ENCODE measurements at places on chromosomes 7 and 10.

DNA sequence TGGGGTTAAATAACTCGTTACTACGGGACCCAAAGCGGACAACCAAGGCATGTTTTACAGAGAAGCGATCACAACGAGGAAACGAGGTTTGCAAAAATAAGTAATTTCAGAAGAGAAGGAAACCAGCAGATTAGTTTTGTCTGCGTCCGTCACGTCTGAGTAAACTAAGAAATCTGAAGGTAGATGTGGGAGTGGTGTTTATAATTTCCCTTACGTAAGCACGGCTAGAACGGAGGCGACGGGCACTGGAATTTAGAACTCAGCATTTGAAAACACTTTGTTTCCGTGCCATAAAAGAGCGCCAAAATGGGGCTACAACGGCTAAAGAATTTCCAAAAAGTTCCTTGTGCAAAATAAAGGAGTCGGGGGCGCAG lies 718 bp upstream of the UMAD1 start:
- no peak for DNase-seq

DNA sequence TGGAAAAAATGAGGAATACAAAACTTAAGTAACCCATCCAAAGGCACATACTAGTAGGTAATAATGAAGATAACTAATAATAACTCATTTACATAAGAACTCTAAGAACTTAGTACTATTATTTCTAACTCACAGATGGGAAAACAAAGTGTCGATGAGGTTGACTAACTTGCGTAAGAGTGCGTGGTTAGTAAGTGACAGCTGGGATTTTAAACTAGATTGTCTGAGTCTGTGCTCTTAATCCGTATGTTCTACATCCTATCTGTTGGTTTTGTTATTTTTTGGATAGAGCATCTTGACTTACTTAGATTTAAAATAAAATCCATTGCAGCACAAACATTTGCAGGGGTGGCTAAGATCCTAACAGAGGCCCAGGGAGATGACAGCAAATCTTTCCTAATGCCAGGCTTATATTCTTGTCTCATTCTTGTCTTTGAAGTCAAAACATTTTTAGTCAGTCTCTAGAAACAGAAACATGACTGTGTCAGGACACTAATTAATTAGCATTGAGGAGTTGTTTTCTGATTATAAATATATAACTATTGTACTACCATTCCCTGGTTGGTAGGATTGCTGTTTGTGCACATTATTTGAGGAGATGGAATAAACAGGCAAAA lies 11.7 kb downstream of the RPA3 start:
- DNase-seq = no peak

DNA sequence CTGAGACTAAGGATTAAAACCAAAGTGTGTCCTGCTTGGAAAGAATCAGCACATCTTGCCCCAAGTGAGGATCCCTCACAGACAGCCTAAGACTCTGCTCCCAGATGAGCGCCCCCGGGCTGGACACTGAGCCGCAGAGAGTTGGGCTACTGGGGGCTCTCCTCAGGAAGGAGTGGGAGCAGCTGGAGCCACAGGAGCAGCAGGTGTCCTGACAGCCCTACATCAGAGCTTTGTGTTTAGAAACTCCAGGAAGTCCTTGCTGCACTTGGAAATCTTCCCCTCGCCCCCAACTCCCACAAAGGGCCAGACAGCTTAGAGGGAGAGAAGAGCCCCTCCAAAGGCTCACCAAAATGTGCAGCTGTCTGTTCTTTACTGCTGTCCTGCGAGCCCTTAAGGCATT lies 172.2 kb downstream of the HERPUD2 start:
- DNase-seq = no peak

DNA sequence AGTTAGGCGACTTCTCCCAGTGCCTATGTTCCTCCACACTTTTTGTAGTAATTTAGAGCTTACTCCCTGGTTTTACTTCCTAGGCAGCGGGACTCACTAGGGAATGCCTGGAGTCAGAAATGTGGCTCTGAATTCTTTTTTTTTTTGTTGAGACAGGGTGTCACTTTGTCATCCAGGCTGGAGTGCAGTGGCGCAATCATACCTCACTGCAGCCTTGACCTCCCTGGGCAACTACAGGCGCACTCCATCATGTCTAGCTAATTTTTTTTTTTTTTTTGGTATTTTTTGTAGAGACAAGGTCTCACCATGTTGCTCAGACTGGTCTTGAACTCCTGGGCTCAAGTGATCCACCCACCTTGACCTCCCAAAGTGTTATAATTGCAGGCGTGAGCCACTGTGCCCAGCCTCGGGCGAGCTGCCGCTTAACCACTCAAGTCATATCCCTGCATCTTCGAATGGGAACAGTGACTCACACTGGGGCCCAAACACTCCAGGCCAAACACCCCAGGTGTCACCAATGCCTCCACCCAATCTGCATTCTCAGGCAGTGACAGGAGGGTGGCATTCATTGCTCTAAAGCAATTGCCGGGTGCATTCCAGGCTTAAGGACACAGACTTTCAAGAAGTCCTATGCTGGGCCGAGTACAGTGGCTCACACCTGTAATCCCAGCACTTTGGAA lies 19.6 kb downstream of the RGS10 start:
- no peak for DNase-seq

DNA sequence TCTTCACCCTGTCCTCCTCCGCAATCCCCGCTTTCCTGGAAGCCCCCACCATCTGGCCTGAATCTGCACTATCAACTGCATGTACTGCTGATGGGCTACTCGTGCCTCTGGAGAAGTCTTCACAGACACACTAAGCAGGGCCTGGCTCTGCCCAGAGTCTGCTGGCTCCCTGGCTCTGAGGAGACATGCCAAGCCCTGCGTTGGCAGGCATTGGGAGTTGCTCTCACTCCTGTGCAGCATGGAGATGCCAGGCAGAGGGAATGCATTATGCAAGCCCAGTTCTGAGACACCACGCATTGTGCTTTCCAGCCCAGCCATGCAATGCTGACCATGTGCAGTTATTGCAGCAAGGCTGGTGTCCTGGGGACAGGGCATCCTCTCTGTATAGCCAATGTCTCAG lies 314.6 kb downstream of the CXCL12 start:
- no peak for DNase-seq

- no peak for DNase-seq
Measured at GRCh38 chr7:152905949-152906348, 146.4 kb downstream of the ACTR3B start.

- peak; percentile 30 for DNase-seq
Measured at GRCh38 chr7:157437519-157438061, 100.8 kb downstream of the DNAJB6 start.

DNA sequence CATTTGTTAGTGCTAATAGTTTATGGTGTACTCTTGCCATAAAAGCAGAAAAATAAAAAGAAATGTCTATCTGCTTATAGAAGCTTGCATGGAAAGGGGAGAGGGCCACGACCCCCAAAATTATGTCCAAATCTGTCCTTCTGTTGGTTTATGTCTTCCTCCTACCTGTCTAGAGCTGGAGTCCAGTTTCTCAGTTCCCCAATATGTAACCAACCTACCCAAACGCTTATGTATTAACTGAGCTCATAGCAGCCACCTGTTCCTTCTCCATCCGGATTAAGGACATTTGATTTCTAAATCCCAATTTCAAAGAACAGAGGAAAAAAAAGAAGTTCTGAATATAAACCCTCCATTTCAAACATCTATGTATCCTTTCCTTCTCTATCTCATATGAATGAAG lies 30.3 kb upstream of the TPK1 start:
- no peak for DNase-seq

- no peak for DNase-seq
Measured at GRCh38 chr10:90921906-90922305, 1.0 kb upstream of the ANKRD1 start.

DNA sequence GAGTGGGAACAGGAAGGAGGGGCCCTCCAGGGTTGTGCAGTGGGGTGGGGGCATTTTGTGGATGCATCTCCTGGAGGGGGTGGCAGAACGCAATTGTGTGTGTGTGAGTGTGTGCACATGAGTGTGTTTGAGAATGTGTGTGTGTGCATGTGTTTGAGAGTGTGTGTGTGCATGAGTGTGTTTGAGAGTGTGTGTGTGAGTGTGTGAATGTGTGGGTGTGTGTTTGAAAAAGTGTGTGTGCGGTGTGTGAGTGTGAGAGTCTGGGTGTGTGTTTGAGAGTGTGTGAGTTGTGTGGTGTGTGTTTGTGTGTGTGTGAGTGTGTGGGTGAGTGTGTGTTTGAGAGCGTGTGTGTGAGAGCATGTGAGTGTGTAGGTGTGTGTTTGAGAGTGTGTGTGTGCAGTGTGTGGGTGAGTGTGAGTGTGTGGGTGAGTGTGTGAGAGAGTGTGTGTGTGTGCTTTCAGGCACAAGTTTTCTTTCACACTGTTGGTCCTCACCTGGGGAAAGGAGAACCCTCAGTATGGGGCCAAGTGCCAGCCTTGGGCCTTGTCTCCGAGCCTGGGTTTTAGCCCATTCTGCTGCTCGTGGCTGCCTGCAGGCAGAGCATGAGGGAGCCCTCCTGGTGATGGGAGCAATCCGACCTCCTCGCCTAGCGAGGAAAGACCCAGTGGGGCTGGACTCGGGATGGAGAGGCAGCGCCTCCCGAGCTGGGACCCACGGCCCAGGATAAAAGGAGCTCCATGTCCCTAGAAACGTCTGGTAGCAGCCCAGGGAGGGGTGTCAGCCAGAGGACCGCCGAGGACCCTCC lies 35.6 kb downstream of the CDH23 start:
- no peak for DNase-seq

DNA sequence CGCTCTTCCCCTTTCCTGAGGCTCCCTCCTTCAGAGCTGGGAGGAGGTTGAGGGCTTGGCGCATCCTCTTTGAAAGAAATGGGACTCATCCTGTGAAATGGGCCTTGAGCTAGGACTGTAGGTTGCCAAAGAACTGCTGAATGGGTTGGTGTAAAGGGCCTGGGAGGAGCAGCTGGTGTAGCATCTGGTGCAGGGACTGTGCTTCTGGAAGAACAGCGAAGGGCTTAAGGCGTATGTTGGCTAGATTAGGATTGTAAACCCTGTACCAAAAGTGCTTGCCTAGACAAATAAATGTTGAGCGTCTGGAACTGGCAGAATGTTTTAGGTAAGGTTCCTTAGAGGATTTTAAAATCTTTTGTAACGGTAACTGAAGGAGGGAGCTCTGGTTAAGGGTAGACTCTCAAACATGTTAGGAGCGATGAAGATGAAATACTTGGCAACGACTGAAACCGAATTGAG lies 563 bp downstream of the STAM start:
- DNase-seq = no peak

GRCh38 chr10:1156921-1157614 lies 100.9 kb downstream of the WDR37 start:
- no peak for DNase-seq

DNA sequence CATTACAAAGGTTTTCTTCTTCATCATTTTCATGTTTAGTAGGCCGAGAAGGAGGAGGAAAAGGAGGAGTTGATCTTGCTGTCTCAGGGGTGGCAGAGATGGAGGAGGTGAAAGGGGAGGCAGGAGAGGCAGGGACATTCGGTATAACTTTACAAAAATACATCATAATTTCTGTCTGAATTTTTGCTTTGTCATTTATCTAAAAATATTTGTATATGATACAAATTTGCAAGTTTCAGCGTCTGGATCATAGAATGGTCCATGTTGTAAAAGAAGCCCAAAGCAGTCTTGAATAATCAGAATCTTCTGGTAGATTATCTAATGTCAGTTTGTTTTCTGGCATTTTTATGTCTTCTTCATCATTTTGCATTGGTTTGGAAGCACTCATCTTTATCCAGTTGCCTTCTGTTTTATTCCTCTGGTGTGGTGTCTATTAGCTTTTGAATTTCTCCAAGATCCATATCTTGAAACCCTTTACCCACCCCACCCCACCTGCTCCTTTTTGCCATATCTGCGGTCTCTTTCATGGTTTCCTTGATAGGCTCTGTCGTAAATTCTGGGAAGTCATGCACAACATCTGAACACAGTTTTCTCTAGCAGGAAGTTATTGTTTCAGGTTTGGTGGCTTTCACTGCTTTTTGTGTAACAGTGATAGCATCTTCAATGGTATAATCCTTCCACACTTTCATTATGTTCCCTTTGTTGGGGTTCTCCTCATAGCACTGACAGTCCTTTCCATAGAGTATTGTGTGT lies 95.0 kb downstream of the ST7 start:
- DNase-seq = no peak

GRCh38 chr7:732094-732541 lies 5.0 kb upstream of the PRKAR1B start:
- peak; percentile 76 for DNase-seq

DNA sequence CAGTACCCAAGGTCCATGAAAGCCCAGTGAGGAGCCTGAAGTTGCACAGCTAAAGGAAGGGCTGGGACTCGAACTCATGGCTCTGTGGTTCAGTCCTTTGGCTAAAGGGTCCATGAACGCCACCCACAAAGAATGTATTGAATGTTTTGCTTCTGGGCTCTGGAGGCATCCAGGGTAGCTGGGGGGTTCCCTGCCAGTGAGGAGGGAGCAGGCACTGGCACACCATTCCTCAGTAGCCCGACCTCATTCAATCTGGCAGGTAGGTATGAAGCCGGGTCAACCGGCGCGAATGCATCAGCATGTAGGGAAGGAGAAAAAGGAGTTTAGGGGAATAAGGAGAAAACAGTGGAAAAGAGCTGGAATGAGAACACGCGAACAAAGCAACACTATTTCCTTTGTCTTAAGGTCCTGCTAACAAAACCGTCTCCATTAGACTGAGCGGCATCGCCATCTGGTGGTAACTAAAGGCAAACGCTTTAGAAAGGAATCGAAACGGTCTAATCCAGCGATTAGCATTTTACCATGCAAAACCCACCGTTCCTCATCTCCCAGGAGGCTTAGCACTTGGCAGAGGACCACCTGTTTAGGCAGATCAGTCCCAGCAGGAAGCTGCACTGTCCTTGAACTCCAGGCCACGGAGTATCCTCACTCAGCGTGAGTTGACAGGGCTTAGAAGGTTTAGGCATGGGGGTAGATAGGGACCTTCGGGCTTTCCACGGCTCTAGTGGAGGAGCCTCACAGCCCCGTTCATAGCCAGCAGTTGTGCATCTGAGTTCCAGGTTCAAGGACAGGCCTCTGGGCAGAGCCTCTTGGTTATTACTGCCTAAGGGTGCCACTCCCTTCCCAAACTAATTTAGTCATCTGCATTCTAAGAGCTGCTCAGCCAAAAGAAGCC lies 122.8 kb downstream of the UBE2H start:
- no peak for DNase-seq

- DNase-seq = no peak
Measured at GRCh38 chr7:147311336-147311735, 1194.7 kb downstream of the CNTNAP2 start.

DNA sequence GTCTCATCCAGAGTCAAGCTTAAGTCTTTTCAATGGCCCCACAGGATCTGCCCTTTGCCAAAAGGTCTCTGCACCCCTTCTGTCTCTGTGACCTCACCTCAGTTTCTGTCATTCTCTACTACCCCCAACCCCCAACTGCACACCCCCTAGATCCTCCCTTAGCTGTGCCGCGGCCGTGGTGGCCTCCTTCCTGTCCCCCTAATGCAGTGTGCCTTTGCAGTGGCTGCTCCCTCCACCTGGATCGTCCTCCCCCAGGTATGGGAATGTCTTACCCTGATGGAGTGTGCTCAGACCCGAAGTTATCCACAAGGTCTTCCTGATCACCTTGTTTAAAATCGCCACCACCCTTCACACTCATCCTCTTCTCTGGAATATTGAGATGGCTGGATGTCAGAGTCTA lies 9.6 kb downstream of the FGF8 start:
- no peak for DNase-seq
